Endothelial cell (in vitro differentiated cells): ENCODE measurements at places on chromosomes 5 and 9. TPM values are rescaled to one million over a fixed set of nuclear protein-coding genes. Genes with fewer than 3 reads are reported as not detected.

The ADGRD2 gene
- total RNA-seq, result not detected

The OR1J2 gene
- total RNA-seq, result not detected

DNA sequence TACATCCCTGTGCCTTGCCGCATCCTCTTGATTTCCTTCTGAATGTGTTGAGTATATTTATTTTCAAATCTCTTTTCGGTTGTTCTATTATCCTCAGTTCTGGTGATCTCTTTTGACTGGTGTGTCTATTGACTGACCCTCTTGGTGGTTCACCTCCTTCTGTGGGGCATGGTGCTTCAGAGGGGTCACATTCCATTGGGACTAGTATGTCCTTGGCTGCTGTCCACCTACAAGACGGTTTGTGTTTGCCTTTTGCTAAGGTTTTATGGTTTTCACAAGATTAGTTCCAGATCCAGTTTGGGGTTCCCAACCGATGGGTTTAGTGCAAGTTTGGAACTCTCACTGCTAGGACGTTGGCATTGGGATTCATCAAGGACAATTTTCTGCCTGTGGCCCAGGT is 66.6 kb downstream of the PHF2 start:
- H3K27me3 ChIP-seq, result no peaks in the 10 kb centered on the region
- H3K4me1 ChIP-seq, result peaks cover 8% of the 10 kb centered on the region
- H3K27ac ChIP-seq, result no peak overlapping the region
- DNase-seq, result no peak

DNA sequence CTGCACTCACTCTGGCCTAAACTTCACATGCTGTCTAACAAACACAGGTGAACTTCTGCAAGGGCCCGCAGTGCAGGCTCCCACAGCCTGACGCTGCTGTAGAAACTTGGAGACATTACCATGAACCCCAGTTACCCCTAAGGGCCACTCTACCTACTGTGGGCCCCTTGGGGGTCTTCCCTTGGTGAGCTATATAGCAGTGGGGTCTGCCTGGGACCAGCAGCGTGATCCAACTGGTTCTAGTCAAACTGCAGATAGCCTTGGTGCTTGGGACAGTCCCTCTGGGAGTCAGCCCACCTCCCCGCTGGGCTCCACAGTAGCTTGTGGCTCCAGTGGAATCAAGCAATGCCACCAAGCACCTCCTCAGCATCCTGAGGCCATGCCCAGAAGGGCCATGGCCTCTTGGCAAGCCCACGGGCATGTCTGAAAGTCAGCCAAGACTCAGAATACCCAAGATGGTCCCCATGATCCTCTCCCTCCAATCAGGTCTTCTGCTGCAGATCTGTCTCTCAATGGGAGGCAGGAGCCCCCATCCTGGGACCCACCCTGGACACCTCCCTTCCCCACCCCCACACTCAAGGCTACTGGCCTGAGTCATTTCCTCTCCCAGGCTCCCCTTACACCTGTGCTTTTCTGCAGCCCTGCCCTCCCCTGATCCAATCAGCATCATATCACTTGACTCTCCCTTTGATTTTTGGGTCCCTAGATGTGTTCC is 230.0 kb upstream of the IRX1 start:
- H3K4me1 ChIP-seq, result no peaks in the 10 kb centered on the region
- peaks cover 4% of the 10 kb centered on the region for H3K36me3 ChIP-seq
- H3K4me3 ChIP-seq, result no peak overlapping the region
- no peak for DNase-seq
- peaks cover 5% of the 10 kb centered on the region for H3K27me3 ChIP-seq
